Activated CD4-positive, alpha-beta memory T cell treated with anti-CD3 and anti-CD28 coated beads for 36 hours (primary cell): ENCODE measurements at places on chromosomes 3 and 15. TPM values are rescaled to one million over a fixed set of nuclear protein-coding genes. Genes with fewer than 3 reads are reported as not detected.
A peak's percentile ranks its signal among the peaks of the same experiment; 100 is the strongest.

MAP2K5 gene
- total RNA-seq, result 16.5 TPM

COL6A6 gene
- total RNA-seq, result not detected

KLHL40 gene
- not detected for total RNA-seq

ALCAM gene
- total RNA-seq, result 20.3 TPM

PAK6 gene
- 0.69 TPM for total RNA-seq

OR5AC2 gene
- total RNA-seq, result not detected

FOXL2 gene
- not detected for total RNA-seq

DNAJA4 gene
- 39.6 TPM for total RNA-seq

ONECUT1 gene
- not detected for total RNA-seq

- no peak overlapping the region for H3K27ac ChIP-seq
- peaks cover 9% of the 10 kb centered on the region for H3K27me3 ChIP-seq
- no peak for DNase-seq
- H3K4me3 ChIP-seq, result no peak overlapping the region
Measured at GRCh38 chr15:29889542-29890329, 67.5 kb upstream of the TJP1 start.

GRCh38 chr3:178735032-178735674 is 198.9 kb downstream of the KCNMB2 start:
- H3K4me1 ChIP-seq, result no peaks in the 10 kb centered on the region
- DNase-seq, result no peak
- no peak overlapping the region for H3K4me3 ChIP-seq
- no peaks in the 10 kb centered on the region for H3K36me3 ChIP-seq
- H3K27me3 ChIP-seq, result no peaks in the 10 kb centered on the region
- no peak overlapping the region for H3K27ac ChIP-seq

DNA sequence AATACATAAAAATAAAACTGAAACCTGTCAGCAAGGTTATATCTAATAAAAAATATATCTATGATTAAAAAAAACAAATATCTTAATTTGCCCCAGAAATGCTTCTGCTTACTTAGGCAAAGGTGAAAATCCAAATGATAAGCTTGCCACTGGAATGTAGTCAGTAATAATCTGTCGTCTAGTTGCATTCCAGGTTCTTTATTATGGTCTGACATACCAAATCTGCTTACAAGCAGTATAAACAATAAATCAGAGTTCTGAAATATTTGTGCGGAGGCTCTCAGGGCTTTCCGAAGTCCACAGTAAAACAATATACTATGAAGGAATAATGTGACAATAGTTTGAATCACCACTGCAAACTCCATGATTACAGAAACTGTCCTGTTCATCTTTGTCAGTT is 1133.5 kb downstream of the ROBO1 start:
- no peak overlapping the region for H3K4me3 ChIP-seq
- no peaks in the 10 kb centered on the region for H3K27me3 ChIP-seq
- no peak overlapping the region for H3K27ac ChIP-seq
- DNase-seq, result no peak

DNA sequence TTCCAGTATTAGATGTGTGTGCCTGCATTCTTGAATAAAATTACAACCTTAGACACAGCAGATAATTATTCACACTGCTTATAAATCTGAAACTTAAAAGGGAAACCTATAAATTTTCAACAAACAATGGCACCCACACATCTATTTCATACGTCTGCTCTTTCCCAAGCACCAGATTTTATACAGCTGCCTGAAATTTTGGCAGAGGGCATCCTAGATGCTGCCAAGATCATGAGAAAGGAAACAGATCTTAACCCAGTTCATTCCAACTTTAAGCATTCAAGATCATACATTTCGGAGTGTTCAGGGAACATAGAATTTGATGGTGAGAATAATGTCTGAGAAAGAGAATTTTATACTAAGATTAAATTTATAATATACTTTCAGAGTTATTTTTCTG is 53.1 kb downstream of the CLDN1 start:
- H3K27me3 ChIP-seq, result peaks cover 2% of the 10 kb centered on the region
- DNase-seq, result no peak
- H3K36me3 ChIP-seq, result no peaks in the 10 kb centered on the region
- H3K27ac ChIP-seq, result no peak overlapping the region

- DNase-seq, result no peak
Measured at GRCh38 chr15:47877836-47878235, 160.5 kb downstream of the SEMA6D start.

DNA sequence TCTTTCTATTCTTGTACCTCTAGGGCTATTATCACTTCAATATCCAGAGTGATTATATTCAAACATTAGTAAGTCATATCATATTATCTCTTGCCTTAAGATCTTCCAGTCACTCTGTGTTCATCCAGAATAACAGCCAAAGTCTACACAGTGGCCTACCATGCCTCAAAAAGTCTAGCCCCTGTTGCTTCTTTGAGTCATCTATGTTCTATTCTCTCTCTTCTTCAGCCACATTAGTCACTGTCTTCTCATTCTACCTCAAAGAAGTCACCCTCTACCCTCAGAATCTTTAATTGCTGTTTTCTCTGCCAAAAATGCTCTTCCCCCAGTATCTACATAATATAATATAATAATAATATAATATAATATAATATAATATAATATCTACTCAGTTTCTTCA is 356.0 kb downstream of the NLGN1 start:
- H3K36me3 ChIP-seq, result no peaks in the 10 kb centered on the region
- H3K27me3 ChIP-seq, result no peaks in the 10 kb centered on the region

DNA sequence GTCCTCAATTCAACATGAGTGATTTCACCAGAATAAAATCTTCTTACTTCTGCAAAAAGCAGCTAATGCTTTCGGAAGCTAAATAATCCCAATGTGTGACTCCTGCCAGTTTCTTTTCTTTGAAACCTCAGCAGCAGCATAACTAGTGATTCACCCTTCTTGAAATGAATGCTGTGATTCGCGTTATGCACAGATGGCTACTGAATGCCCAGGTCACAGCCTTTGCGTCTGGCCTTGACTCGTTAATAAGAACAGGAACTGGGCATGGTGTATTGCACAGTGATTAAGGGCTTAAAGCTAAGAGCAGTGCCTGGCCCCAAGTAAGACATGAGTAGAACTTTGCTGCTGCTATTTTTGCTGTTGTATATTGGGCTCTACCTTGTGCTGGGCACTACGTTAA is 19.0 kb downstream of the CGNL1 start:
- H3K27ac ChIP-seq, result no peak overlapping the region
- no peak overlapping the region for H3K4me3 ChIP-seq
- H3K27me3 ChIP-seq, result peaks cover 2% of the 10 kb centered on the region
- DNase-seq, result no peak

DNA sequence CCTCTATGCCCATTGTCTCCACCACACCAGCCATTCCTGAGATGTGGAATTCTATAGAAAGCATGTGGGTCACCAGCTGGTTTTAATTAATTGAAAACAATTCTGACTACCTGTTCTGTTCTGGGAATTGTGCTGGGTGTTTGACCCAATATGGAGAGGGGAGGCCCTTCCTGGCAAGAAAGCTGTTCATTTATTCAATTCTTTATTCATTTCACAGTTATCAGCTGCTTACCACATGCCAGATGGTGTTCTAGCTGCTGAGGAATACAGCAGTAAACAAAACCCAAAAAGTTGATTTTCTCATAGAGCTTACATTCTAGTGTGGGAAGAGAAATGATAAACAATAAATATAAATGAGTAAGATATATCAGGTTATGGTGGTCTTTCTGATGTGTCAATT is 296.1 kb upstream of the RASGRP1 start:
- H3K4me3 ChIP-seq, result no peak overlapping the region
- peaks cover 2% of the 10 kb centered on the region for H3K27me3 ChIP-seq
- no peaks in the 10 kb centered on the region for H3K36me3 ChIP-seq
- H3K4me1 ChIP-seq, result no peaks in the 10 kb centered on the region

DNA sequence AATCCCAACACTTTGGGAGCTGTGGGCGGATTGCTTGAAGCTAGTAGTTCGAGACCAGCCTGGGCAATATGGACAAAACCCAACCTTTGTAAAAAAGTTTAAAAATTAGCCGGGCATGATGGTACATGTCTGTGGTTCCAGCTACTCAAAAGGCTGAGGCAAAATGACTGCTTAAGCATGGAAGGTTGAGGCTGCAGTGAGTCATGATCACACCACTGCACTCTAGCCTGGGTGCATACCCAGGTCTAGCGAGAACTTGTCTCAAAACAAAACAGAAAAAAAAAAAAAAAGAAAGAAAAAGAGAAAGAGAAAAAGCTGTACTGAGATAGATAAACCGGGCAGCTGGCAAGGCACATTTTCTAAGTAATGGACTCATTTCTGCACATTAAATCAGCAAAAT is 10.6 kb downstream of the ARPP19 start:
- H3K27ac ChIP-seq, result peak overlapping the region; percentile 97
- no peaks in the 10 kb centered on the region for H3K27me3 ChIP-seq
- peak; percentile 84 for DNase-seq
- H3K36me3 ChIP-seq, result peaks cover 25% of the 10 kb centered on the region

DNA sequence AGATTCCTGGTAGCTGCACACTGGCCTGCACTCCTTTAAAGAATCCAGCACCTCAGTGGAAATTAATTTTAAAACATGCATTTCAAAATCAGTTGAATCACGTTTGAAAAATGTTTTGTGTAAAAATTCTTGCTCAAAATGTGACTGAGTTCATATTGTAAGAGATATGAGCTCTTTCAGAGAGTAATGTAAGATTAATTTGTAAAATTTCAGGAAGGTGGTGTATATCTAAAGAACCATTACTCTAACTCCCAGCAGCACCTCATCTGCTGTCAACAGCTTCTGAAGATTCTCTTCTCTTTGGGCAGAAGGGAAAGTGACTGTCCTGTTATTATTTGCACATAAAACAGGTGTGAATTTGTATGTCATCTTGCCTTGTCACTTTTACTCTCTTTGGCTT is 97.5 kb upstream of the PLXNA1 start:
- DNase-seq, result no peak
- no peaks in the 10 kb centered on the region for H3K27me3 ChIP-seq
- no peak overlapping the region for H3K27ac ChIP-seq
- no peak overlapping the region for H3K4me3 ChIP-seq

DNA sequence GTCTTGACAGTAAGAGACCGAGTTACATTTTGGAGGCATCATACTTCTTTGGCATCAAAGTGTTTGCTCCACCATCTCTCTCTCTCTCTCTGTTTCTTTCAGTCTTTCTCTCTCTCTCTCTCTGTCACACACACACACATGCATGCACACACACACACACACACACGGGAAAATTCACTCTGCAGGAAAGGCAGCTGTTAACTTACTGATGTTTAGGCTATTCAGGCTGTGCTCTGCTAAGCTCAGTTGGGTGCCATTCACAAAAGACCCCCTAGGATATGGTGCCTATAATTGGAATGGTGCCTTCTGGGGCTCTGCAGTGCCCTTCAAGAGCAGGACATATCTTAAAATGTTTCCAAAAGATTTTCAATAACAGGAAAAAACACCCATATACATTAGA is 78.2 kb downstream of the KCNH8 start:
- no peak for DNase-seq
- no peak overlapping the region for H3K4me3 ChIP-seq
- H3K27me3 ChIP-seq, result no peaks in the 10 kb centered on the region
- H3K36me3 ChIP-seq, result no peaks in the 10 kb centered on the region
- no peak overlapping the region for H3K27ac ChIP-seq
- H3K4me1 ChIP-seq, result no peaks in the 10 kb centered on the region
